WTC11 (cell line): ENCODE measurements at places on chromosomes 7 and 10. TPM values are rescaled to one million over a fixed set of nuclear protein-coding genes. Genes with fewer than 3 reads are reported as not detected.

Gene TLL2
- 9.1 to 9.2 TPM (median 9.1 TPM) in 3 replicates for total RNA-seq

- no peaks in the 10 kb centered on the region for H3K27me3 ChIP-seq
- H3K27ac ChIP-seq: no peak overlapping the region
- H3K4me1 ChIP-seq: 0 out of 2 replicates have a peak, but pooled peaks cover 6% of the 10 kb centered on the region
These were observed 147.7 kb upstream of the AKR1E2 start for GRCh38 chr10:4678023-4678950.

- peaks cover 35% of the 10 kb centered on the region for H3K4me1 ChIP-seq
- DNase-seq: no peak
- peak overlapping the region; percentile 7; the same call in 1 of the 2 replicates for H3K27ac ChIP-seq
- H3K36me3 ChIP-seq: peaks cover 9% of the 10 kb centered on the region
- no peaks in the 10 kb centered on the region for H3K27me3 ChIP-seq
These were observed 13.6 kb upstream of the SVIL start for GRCh38 chr10:29648114-29648982.

- no peak overlapping the region for H3K4me3 ChIP-seq
- peaks cover 3% of the 10 kb centered on the region; the same call in 1 of the 2 replicates for H3K36me3 ChIP-seq
- no peak for DNase-seq
- H3K27ac ChIP-seq: no peak overlapping the region
These were observed 5.3 kb downstream of the DNAJB12 start for GRCh38 chr10:72349438-72349837.

DNA sequence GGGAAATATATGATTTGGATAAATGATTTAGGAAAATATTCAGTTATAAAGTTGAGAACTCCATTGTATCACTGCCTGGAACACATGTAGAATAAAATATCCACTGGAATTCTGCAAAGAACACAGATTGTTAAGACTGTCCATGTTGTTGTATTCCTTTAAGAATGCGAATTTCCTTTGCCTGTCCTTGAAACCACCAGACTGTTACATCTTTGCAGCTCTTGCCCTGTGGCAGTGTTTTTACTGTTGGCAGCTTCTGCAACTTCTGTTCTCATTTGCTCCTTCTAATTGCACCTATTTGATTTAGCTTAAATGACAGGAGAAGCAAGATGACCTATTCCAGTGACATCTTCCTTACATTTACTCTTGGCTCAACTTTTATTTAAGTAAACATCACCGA, 39.7 kb downstream of the MALSU1 start:
- H3K4me3 ChIP-seq: no peak overlapping the region
- no peaks in the 10 kb centered on the region for H3K27me3 ChIP-seq
- no peaks in the 10 kb centered on the region for H3K4me1 ChIP-seq
- peaks cover 79% of the 10 kb centered on the region for H3K36me3 ChIP-seq
- DNase-seq: no peak
- H3K27ac ChIP-seq: no peak overlapping the region

GRCh38 chr7:156892081-156892800, 742 bp downstream of the LMBR1 start:
- peaks cover 19% of the 10 kb centered on the region for H3K4me1 ChIP-seq
- no peaks in the 10 kb centered on the region; the same call in 1 of the 2 replicates for H3K27me3 ChIP-seq
- peak overlapping the region; percentile 93 for H3K4me3 ChIP-seq
- DNase-seq: peak; percentile 76
- H3K27ac ChIP-seq: peak overlapping the region; percentile 95
- peaks cover 8% of the 10 kb centered on the region; the same call in 1 of the 2 replicates for H3K36me3 ChIP-seq

- H3K27me3 ChIP-seq: no peaks in the 10 kb centered on the region
- DNase-seq: no peak
- H3K27ac ChIP-seq: peak overlapping the region; percentile 8; the same call in 1 of the 2 replicates
- H3K36me3 ChIP-seq: peaks cover 19% of the 10 kb centered on the region
These were observed 29.1 kb downstream of the TRUB1 start for GRCh38 chr10:114967071-114967470.

Gene RTKN2
- 16.7 to 20.5 TPM (median 16.8 TPM) in 3 replicates for total RNA-seq

GRCh38 chr7:15557186-15557585, 4.6 kb downstream of the AGMO start:
- DNase-seq: no peak
- H3K36me3 ChIP-seq: no peaks in the 10 kb centered on the region
- peaks cover 24% of the 10 kb centered on the region for H3K4me1 ChIP-seq
- H3K27me3 ChIP-seq: no peaks in the 10 kb centered on the region

GRCh38 chr7:3267966-3268690, 32.9 kb upstream of the SDK1 start:
- no peak for DNase-seq

DNA sequence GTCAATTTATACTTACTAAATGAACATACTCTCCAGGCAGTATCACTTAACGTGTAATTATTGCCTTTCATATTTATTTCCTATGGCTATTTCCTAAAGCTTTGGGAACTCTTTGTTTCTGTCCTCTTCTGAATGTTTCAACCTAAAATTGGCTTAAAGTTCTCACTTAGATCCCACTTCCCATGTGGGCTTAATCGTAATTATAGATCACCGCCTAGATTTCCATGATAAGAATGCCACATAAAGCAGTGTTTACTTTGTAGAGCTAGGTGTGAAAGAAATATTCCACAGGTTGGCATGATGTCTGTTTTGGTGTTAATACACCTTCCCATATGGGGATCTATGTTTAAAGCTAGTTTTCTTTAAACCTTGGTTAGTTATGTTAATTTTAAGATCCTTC, 1.5 kb downstream of the HDAC9 start:
- H3K27me3 ChIP-seq: no peaks in the 10 kb centered on the region
- no peak for DNase-seq
- no peaks in the 10 kb centered on the region for H3K36me3 ChIP-seq

DNA sequence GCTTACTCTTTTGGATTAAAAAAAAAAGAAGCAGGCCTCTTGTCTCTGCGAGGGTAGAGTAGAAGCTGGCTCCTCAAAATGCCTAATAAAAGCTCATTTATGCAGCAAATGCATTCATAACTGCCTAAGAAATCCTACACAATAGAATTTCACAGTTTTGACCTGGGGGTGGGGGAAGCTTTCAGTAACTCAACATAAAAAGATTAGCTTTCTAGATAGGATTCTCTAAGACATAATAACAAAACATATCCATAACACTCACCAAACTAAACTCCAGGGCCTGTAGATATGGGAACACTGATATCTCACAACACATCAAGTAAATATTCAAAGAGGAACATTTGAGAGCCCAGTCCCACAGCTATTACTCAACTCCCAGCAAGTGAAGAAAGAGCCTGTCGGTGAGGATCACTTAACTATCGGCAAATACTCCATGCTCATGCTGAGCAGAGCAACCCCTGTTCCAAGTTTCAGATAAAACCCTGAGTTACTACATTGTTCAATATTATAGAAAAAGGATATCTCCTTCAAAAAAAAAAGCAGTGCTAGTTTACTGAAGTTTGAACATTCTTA, 88.1 kb downstream of the COBL start:
- H3K36me3 ChIP-seq: no peaks in the 10 kb centered on the region
- peaks cover 55% of the 10 kb centered on the region for H3K4me1 ChIP-seq
- no peak for DNase-seq
- no peaks in the 10 kb centered on the region for H3K27me3 ChIP-seq
- H3K27ac ChIP-seq: no peak overlapping the region; the same call in 1 of the 2 replicates

DNA sequence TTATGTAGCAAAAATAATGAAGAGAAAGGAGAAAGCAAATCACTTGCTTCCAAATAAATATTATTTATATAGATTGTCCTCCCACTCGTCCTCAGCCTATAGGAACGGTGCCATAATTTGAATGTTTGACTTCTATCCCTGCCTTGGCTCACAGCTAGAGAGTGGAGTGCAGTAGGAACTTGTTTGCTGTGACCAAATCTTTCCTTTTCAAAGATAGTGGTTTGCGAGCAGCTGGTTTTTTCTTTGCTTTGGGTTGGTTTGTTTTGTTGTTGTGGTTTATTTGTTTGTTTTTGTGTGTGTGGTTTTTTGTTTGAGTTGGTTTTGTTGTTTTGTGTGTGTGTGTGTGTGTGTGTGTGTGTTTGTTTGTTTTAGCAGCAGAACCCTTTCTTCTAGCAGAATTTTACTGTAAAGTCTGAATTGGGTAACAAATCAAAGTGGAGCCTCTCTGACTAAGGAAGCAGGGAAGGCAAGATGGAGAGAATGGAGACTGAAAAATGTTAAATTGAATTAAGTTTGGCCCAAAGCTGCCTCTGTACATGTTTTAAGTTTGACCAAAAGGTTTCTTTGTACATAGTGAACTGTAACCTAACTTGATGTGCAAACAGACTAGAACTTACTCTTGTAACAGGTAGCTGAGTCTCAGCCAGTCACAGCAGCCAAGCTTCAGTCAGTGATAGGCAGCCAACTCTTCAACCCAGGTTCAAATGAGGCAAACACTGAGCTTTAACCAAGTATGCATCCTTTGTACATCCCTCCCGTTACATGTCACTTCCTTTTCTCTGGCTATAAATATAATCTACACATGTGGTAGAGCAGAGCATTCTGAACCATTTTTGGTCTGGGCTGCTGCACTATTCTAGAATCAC, 149.5 kb upstream of the LRGUK start:
- peak overlapping the region; percentile 86 for H3K27ac ChIP-seq
- no peaks in the 10 kb centered on the region for H3K36me3 ChIP-seq
- no peaks in the 10 kb centered on the region for H3K27me3 ChIP-seq
- H3K4me1 ChIP-seq: peaks cover 36% of the 10 kb centered on the region
- no peak overlapping the region for H3K4me3 ChIP-seq
- no peak for DNase-seq

DNA sequence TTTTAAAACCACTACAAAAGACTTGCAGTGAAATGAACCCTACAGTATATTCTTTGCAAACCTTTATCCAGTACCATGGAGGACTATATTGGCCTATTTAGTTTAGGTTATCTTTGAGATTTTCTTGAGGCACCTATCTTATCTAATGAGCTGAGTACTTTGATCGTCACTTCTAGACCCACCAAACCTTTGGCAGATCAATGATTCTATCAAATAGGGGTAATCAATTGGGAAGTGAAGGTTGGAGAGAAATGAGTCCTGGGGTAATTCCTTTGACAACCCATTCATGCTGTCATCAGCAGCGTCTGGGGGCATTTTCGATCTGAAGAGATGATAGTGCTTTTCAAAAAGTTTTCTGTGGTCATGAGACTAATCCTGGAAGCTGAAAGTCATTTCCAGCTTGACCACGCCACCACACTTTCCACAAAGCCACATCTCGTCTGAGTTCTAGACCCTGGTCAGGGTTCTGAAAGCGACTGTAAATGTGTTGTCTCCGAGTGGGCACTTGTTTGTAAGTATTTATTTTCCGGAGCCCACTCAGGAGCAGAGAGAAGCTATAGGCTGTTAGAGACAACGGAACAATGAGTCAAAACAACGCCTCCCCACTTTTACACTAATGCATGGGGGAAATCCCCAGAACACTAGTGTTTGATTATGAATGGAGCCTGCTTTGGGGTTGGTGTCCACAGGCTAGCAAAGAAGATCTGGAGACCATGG, 4.8 kb downstream of the EGR2 start:
- no peak for DNase-seq
- peaks cover 49% of the 10 kb centered on the region for H3K27me3 ChIP-seq
- no peaks in the 10 kb centered on the region for H3K36me3 ChIP-seq
- H3K4me3 ChIP-seq: no peak overlapping the region
- no peak overlapping the region for H3K27ac ChIP-seq
- peaks cover 33% of the 10 kb centered on the region for H3K4me1 ChIP-seq

DNA sequence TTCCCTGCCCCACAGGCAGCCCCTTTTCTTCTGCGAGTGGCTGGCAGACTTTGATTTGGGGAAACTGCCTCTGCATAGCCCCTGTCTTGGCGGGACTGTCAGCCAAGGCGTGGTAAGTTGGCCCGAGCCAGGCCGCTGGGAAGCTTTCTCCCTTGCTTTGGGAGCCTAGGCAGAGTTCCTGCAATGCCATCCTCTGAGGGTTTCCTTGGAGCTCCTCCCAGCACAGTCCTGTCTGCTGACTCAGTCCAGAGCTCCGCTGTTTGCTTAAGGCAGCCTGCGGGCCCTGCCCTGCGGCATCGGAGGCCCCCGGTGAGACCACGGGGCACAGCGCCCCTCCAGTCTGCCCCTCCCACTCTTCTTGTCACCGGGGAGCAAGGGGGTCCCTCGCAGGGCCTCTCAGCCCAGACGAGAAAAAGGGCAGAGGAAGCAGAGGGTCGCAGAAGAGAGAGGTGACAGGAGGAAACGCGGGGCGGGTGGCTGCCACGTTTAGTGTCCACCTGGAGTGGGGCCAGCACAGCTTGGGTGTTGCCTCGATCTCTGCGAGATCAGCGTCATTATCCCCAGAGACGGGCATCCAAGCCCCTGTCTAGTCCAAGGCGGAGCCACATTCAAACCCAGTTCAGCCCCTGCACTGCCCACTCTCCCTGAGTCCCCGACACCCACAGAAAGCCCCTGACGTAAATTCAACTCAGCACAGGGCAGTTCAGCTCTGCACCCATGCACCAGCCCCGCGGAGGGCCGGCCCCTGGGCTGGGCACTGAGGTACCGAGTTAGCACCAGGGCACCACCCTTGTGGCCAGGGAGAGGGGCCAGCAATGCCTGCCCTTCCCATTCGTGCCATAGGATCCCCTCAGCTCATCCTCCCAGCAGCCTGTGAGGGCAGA, 59.0 kb upstream of the CHST15 start:
- peaks cover 21% of the 10 kb centered on the region for H3K4me1 ChIP-seq
- DNase-seq: no peak
- no peak overlapping the region for H3K4me3 ChIP-seq

Gene IGF2BP3
- 129 to 165 TPM (median 164 TPM) in 3 replicates for total RNA-seq

DNA sequence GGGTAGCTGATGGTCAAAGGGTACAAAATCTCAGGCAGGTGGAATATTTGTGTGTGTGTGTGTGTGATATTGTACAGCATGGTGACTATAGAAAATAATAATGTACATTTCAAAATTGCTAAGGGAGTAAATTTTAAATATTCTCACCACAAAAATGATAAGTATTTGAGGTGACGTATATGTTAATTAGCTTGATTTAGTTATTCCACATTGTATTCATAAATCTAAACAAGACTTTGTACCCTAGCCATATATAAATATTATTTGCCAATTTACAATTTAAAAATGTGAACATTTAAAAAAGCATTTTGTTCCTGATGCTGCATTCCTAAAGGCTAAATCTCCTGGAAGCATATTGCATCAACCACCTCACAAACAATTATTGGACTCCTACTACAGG, 47.0 kb downstream of the PFKFB3 start:
- H3K27ac ChIP-seq: no peak overlapping the region
- H3K4me1 ChIP-seq: no peaks in the 10 kb centered on the region
- no peak overlapping the region for H3K4me3 ChIP-seq
- no peaks in the 10 kb centered on the region for H3K27me3 ChIP-seq
- no peak for DNase-seq
- no peaks in the 10 kb centered on the region for H3K36me3 ChIP-seq

- H3K4me1 ChIP-seq: peaks cover 39% of the 10 kb centered on the region
- no peak overlapping the region for H3K27ac ChIP-seq
- no peak overlapping the region for H3K4me3 ChIP-seq
These were observed 8.6 kb downstream of the UNCX start for GRCh38 chr7:1241258-1241602.

GRCh38 chr7:22216832-22217475, 140.0 kb downstream of the RAPGEF5 start:
- H3K4me3 ChIP-seq: no peak overlapping the region
- no peak for DNase-seq
- H3K27ac ChIP-seq: no peak overlapping the region
- no peaks in the 10 kb centered on the region for H3K27me3 ChIP-seq
